ENCODE measurements at places on chromosomes 1 and 21.
A peak's percentile ranks its signal among the peaks of the same experiment; 100 is the strongest.

DNA sequence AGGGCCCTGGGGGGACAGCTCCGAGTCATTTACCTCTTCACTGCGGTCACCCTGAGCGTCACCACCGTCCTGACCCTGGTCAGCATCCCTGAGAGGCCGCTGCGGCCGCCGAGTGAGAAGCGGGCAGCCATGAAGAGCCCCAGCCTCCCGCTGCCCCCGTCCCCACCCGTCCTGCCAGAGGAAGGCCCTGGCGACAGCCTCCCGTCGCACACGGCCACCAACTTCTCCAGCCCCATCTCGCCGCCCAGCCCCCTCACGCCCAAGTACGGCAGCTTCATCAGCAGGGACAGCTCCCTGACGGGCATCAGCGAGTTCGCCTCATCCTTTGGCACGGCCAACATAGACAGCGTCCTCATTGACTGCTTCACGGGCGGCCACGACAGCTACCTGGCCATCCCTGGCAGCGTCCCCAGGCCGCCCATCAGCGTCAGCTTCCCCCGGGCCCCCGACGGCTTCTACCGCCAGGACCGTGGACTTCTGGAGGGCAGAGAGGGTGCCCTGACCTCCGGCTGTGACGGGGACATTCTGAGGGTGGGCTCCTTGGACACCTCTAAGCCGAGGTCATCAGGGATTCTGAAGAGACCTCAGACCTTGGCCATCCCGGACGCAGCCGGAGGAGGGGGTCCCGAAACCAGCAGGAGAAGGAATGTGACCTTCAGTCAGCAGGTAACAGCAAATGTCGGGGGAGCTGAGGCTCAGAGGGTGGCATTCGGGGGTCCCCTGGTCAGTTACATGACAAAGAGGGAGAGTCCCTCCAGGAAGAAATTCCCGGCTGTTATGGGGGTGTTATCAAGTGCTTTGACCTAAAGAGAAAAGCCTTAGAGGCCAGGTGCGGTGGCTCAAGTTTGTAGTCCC lies 12.6 kb downstream of the SLC45A1 start:
- no peak overlapping the region for H3K27ac ChIP-seq
- no peak for DNase-seq
- H3K36me3 ChIP-seq: no peaks in the 10 kb centered on the region
- H3K27me3 ChIP-seq: no peaks in the 10 kb centered on the region

- no peak overlapping the region for H3K27ac ChIP-seq
- H3K4me3 ChIP-seq: no peak overlapping the region
- H3K36me3 ChIP-seq: no peaks in the 10 kb centered on the region
- H3K4me1 ChIP-seq: no peaks in the 10 kb centered on the region
- no peaks in the 10 kb centered on the region for H3K27me3 ChIP-seq
These were observed 720.7 kb upstream of the ZP4 start for GRCh38 chr1:238611406-238611805.

DNA sequence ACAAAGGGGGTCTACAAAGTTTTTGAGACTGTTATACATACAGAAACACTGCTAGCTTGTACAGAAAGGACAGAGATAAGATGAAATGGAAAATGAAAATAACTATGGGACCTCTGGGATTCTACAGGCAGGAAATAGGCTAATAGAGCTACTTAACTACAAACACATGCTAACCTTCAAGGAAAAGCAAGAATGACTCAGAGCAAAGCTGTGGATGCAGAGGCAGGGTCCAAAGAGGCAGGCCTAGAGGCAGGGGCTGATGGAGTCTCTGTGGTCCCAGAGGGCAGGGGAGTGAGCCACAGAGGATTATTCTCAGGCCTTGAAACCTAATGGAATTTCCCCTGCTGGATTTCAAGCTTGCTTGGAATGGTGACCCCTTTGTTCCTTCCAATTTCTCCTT lies 18.7 kb upstream of the GOLT1A start:
- peaks cover 14% of the 10 kb centered on the region for H3K27me3 ChIP-seq
- H3K4me3 ChIP-seq: no peak overlapping the region
- DNase-seq: no peak
- H3K36me3 ChIP-seq: no peaks in the 10 kb centered on the region
- H3K27ac ChIP-seq: no peak overlapping the region
- no peaks in the 10 kb centered on the region for H3K4me1 ChIP-seq

DNA sequence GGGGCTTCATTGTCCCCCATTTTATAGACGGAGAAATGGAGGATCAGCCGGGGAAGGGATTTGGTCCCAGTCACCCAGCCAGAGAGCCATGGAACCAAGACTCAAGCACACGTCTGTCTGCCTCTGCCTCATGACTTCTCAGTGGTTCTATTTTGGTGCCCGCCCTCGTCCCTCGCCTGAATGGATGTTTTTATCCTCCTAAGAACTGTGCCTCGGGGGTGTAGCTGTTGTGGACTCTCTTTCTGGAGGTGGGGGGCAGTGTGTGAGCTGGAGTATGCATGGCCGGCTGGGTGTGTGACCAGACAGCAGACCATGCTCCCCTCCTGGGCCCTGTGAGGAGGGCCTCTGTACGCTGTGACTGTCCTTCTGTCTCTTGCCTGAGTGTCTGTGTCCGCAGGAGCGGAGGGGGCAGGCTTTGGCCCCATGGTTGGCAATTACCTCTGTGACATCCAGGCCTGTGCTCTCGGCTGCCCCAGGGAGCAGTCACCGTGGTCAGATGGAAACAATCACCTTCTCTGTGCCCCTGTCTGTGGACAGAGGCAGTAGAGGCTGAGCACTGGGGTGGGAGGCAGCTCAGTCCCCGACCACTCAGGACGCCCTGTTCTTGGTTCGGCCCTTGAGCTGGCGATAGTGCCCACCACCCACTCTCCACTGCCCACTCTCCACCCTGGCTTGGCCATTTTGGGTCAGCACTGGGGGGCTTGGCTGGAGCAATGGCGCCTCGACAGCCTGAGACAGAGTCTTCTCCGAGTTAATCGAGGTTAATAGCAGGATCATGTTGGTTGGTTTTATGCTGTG lies 20.4 kb downstream of the WNT4 start:
- no peaks in the 10 kb centered on the region for H3K36me3 ChIP-seq
- peak overlapping the region; percentile 43 for H3K27ac ChIP-seq
- no peak for DNase-seq
- no peak overlapping the region for H3K4me3 ChIP-seq
- H3K4me1 ChIP-seq: peaks cover 18% of the 10 kb centered on the region

- no peak overlapping the region for H3K27ac ChIP-seq
- peak overlapping the region; percentile 85 for H3K4me3 ChIP-seq
- H3K4me1 ChIP-seq: peaks cover 10% of the 10 kb centered on the region
- peaks cover 68% of the 10 kb centered on the region for H3K27me3 ChIP-seq
- no peak for DNase-seq
- no peaks in the 10 kb centered on the region for H3K36me3 ChIP-seq
These were observed 884 bp downstream of the LHX4 start for GRCh38 chr1:180230791-180231505.

DNA sequence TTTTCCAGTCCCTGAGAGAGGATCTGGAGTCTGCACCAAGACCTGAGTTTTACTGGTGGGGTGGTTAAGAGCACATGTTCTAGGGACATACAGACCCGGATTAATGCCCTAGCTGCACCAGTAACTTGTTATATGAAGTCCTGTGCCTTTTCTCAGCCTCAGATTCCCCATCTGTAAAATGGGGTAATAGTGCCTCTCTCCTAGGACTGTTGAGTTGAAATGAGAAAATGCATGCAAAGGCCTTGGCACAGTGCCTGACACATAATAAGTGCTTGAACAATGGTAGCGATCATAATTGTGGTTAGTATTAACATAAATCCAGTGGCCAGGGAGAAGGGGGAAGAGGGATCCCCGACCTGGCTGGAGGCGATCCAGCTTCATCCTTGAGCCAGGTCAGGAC lies 12.3 kb downstream of the AHDC1 start:
- no peak overlapping the region for H3K4me3 ChIP-seq
- no peaks in the 10 kb centered on the region for H3K36me3 ChIP-seq
- no peaks in the 10 kb centered on the region for H3K27me3 ChIP-seq
- no peak for DNase-seq
- H3K4me1 ChIP-seq: peaks cover 7% of the 10 kb centered on the region

- peaks cover 19% of the 10 kb centered on the region for H3K4me1 ChIP-seq
- peak overlapping the region; percentile 93 for H3K27ac ChIP-seq
- DNase-seq: no peak
These were observed 65.8 kb downstream of the SIK1 start for GRCh38 chr21:43361127-43361492.

DNA sequence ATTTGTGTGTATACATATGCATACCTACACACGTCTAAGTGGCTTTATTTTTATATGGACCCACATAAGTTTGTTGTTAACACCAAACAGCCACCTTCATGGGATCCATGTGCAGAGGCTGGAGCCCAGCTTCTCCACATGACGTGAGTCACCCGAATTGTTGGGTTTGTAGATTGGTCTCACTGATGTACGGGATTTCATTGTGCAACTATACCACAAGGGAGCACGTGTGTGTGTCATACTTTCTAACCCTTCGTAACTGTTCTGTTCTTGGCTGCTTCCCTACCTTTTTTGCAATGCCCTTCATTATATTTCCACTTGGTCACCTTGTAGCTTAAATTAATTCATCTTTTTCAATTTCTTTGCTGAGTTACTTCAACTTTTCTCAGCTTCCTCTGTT lies 21.0 kb downstream of the SPRTN start:
- no peaks in the 10 kb centered on the region for H3K27me3 ChIP-seq

- peaks cover 2% of the 10 kb centered on the region for H3K4me1 ChIP-seq
- no peak overlapping the region for H3K27ac ChIP-seq
- no peak overlapping the region for H3K4me3 ChIP-seq
- no peak for DNase-seq
These were observed 116.3 kb downstream of the EPHB2 start for GRCh38 chr1:22826604-22827580.

DNA sequence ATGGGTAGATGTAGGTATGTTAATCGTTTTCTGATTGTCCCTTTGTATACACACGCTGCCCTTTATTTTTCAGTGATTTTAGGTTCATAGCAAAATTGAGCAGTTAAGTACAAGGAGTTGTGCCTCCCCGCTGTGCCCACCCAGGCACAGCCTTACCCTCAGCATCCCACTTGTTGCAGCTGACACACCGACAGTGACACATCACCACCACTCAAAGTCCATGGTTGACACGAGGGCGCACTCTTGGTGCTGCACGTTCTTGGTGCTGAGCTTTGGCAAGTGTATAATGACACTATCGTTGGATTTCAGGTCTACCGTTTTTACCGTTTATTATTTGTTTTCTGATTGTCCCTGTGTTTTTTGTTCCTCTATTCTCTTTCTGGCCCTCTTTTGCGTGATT lies 15.6 kb downstream of the C1orf159 start:
- no peak for DNase-seq
- no peak overlapping the region for H3K27ac ChIP-seq
- H3K27me3 ChIP-seq: no peaks in the 10 kb centered on the region
- no peaks in the 10 kb centered on the region for H3K36me3 ChIP-seq

DNA sequence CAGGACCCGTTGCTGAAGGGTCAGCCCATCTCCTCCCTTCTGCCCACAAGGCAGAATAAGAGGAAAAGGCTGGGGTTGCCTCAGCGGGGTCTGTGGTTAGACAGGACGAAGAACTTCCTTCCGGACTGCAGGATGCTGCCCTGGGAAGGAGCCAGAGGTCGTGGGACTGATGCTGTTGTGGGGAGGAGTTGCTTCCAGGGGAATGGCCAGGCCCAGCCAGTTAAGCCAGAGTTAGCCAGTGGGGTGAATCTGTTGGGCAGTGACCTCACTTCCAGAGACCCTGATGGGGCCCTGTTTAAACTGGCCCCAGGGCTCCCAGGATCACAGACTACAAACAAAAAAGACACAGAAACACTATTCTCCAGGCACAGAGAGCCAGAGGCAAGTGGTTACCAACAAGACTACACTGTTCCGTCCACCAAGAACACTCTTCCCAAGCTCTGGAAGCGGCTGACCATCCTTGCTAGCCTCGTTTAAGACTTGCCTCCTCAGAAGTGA lies 13.0 kb downstream of the FAM229A start:
- peaks cover 2% of the 10 kb centered on the region for H3K36me3 ChIP-seq
- peaks cover 53% of the 10 kb centered on the region for H3K4me1 ChIP-seq
- peak overlapping the region; percentile 52 for H3K4me3 ChIP-seq
- H3K27ac ChIP-seq: peak overlapping the region; percentile 67
- no peaks in the 10 kb centered on the region for H3K27me3 ChIP-seq

- H3K27ac ChIP-seq: no peak overlapping the region
- no peaks in the 10 kb centered on the region for H3K36me3 ChIP-seq
- no peaks in the 10 kb centered on the region for H3K27me3 ChIP-seq
- no peak overlapping the region for H3K4me3 ChIP-seq
- H3K4me1 ChIP-seq: no peaks in the 10 kb centered on the region
- no peak for DNase-seq
These were observed 292.4 kb downstream of the GRIK1 start for GRCh38 chr21:29647353-29647781.

GRCh38 chr21:41241341-41241740 lies 73.4 kb downstream of the BACE2 start:
- H3K27me3 ChIP-seq: peaks cover 48% of the 10 kb centered on the region
- no peak overlapping the region for H3K27ac ChIP-seq

GRCh38 chr1:241542199-241542907 lies 10.2 kb downstream of the KMO start:
- H3K36me3 ChIP-seq: peaks cover 8% of the 10 kb centered on the region
- no peaks in the 10 kb centered on the region for H3K4me1 ChIP-seq
- H3K4me3 ChIP-seq: no peak overlapping the region
- peaks cover 20% of the 10 kb centered on the region for H3K27me3 ChIP-seq
- DNase-seq: no peak

DNA sequence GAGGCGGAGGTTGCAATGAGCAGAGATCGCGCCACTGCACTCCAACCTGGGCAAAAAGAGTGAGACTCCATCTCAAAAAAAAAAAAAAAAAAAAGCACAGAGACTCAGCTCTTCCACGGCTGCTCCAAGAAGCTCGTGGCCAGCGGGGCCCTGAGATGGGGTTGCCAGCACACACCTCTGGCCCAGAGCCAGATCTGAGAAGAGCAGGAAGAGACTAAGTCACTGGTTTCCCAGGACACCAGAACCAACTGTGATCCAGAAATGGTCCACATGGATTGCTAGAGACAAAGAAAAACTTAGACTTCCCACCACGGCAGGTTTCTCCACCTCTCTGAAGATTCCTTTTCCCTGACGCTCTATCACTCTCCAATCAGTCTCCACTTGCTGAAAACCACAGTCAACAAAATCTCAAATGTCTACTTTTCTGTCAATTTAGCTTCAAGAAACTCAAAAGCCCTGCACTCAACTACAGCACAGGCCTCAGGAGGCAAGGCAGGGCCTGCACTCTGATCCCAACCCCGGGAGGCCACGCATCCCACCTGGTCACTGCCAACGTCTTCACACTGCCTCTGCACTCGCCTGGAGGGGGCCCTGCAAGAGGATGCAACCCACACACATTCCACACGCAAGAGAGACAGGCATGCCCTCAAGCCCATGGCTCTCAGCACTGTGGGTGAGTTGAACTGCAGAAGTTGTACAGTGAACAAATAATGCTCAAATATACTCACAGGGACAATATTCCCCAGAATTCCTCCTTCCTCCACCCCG lies 79.0 kb downstream of the NPHP4 start:
- peak overlapping the region; percentile 90 for H3K27ac ChIP-seq
- no peaks in the 10 kb centered on the region for H3K36me3 ChIP-seq
- H3K27me3 ChIP-seq: no peaks in the 10 kb centered on the region
- peaks cover 9% of the 10 kb centered on the region for H3K4me1 ChIP-seq
- DNase-seq: no peak
- H3K4me3 ChIP-seq: no peak overlapping the region
